Activated T-cell treated with anti-CD3 and anti-CD28 coated beads, Interleukin-2, amount 50 U/mL, for 72 hours (primary cell): ENCODE measurements at places on chromosomes 7 and 10. TPM values are rescaled to one million over a fixed set of nuclear protein-coding genes. Genes with fewer than 3 reads are reported as not detected.

GIMAP7 gene
- total RNA-seq, result 50.7 TPM

DNA sequence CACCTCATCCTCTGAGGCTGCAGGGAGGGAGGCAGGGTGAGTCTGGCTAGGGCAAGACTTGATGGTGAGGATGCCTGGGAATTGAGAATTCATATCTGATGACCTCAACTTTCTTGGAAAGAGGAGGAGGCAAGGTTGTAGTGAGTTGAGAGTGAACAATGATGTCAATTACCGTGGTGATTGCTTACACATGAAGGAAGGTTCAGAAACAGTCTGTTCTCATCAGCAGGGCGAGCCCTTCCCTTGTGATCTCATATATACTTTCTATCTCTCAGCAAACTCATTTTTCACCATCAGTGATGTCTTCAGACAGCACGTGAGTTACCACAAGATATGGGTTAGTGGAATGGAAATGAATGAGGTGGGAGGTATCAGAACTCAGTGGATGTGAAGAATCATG is 20.1 kb upstream of the COL13A1 start:
- H3K27me3 ChIP-seq, result no peaks in the 10 kb centered on the region
- no peak for DNase-seq
- no peaks in the 10 kb centered on the region for H3K4me1 ChIP-seq
- no peak overlapping the region for H3K4me3 ChIP-seq
- H3K36me3 ChIP-seq, result no peaks in the 10 kb centered on the region

DNA sequence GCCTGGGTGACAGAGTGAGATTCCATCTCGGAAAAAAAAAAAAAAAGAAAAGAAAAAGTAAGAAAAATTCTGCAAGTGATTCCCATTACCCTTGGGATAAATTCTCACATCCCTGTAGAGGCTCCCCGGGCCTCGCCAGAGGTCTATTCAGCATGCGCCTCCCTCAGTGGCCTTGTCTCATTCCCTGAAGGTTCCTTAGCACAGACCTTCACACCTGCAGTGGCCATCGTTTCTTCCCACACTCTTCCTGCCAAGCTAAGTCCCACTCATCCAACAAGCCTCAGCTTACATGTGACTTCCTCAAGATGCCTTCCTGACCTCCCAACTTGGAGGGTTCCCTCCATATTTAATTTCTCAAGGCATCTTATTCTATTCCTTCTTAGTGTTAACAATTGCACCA is 20.9 kb upstream of the BAG3 start:
- H3K4me3 ChIP-seq, result no peak overlapping the region
- H3K4me1 ChIP-seq, result no peaks in the 10 kb centered on the region
- H3K27ac ChIP-seq, result no peak overlapping the region
- no peaks in the 10 kb centered on the region for H3K36me3 ChIP-seq
- DNase-seq, result no peak
- no peaks in the 10 kb centered on the region for H3K27me3 ChIP-seq

- no peaks in the 10 kb centered on the region for H3K36me3 ChIP-seq
- no peak overlapping the region for H3K4me3 ChIP-seq
- H3K4me1 ChIP-seq, result no peaks in the 10 kb centered on the region
- no peak overlapping the region for H3K27ac ChIP-seq
- no peak for DNase-seq
- no peaks in the 10 kb centered on the region for H3K27me3 ChIP-seq
These were observed 82.7 kb downstream of the ZRANB1 start for GRCh38 chr10:125024497-125025234.

GRCh38 chr10:14676732-14677131 is 98.0 kb downstream of the FAM107B start:
- DNase-seq, result no peak
- H3K36me3 ChIP-seq, result no peaks in the 10 kb centered on the region
- peaks cover 20% of the 10 kb centered on the region for H3K4me1 ChIP-seq
- H3K4me3 ChIP-seq, result no peak overlapping the region
- H3K27me3 ChIP-seq, result peaks cover 11% of the 10 kb centered on the region

DNA sequence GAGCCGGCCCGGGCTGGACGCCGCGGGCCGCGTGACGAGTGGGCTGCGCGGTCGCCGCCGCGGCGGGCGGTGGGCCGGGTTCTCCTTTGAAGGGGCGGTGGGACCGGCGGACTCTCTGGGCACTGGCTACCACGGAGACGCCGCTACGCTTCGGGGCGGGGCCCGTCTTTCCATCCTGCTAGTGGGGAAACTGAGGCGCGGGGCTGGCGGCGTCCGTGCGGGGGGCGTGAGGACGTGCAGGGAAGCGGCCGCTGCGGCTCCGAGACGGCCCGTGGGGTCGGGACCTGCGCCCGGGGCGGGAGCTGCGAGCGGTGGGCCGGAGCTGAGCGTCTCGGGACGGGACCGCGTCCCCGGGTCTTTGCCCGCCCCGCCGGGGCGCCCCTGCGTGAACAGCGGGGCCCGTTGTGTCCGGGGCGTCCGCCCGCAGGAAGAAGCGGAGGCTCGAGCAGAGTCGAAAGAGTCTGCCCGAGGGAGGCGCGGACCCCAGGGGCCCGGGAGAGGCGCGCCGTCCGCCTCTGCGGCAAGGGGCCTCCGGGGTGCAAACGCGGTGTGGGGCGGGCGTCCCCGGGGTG is 548 bp upstream of the BNIP3 start:
- H3K4me1 ChIP-seq, result peaks cover 28% of the 10 kb centered on the region
- no peaks in the 10 kb centered on the region for H3K36me3 ChIP-seq
- no peaks in the 10 kb centered on the region for H3K27me3 ChIP-seq
- peak; percentile 33 for DNase-seq
- H3K4me3 ChIP-seq, result peak overlapping the region; percentile 78

- no peaks in the 10 kb centered on the region for H3K36me3 ChIP-seq
- no peak for DNase-seq
- H3K27ac ChIP-seq, result no peak overlapping the region
These were observed 2.7 kb downstream of the GPR146 start for GRCh38 chr7:1046722-1047679.

PPP1R3A gene
- not detected for total RNA-seq

ZNF107 gene
- 18.5 TPM for total RNA-seq

CTAGE4 gene
- total RNA-seq, result 4.2 TPM
